ENCODE measurements at places on chromosomes 3 and 15.

- DNase-seq: no peak
These were observed 517.9 kb downstream of the MECOM start for GRCh38 chr3:169145540-169146178.

DNA sequence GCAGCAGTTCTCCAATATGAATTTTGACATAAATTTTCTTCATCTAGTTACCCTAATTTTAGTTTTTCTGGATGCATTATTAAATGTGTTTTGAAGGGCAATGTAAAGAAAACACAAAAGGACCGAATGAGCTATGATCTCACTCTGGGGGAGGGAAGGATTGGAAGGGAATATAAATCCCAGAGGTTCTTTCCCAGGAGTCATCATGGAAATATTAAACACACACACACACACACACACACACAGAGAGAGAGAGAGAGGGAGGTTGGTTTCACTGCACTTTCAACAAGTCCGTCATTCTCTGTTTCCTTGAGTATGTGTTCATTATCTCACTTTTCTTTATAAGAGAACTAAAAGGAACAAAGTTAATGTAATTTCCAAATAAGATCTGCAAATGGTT, 70.7 kb upstream of the DCBLD2 start:
- DNase-seq: no peak

- DNase-seq: no peak
These were observed 718 bp downstream of the BNIP2 start for GRCh38 chr15:59688423-59688781.

DNA sequence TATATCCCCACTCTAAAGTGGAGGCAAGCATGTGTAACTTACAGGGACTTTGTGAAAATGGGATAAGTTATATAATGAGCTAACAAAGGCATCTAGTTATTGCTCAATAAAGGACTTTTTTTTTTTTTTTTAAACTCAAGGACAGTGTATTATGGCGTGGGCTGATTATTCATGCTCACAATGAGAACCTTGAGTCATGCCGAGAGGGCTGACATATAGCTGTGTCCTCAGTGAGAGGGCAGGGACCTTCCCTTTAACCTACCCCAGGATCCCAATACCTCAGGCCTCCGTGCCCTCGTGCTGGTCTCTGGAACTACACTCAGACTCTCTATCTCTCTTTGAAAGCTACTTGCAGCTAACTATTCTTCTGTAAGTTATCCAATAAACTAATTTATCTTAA, 319.9 kb upstream of the ICE2 start:
- DNase-seq: no peak

- DNase-seq: no peak
These were observed 144.9 kb downstream of the FEZF2 start for GRCh38 chr3:62228467-62228866.

DNA sequence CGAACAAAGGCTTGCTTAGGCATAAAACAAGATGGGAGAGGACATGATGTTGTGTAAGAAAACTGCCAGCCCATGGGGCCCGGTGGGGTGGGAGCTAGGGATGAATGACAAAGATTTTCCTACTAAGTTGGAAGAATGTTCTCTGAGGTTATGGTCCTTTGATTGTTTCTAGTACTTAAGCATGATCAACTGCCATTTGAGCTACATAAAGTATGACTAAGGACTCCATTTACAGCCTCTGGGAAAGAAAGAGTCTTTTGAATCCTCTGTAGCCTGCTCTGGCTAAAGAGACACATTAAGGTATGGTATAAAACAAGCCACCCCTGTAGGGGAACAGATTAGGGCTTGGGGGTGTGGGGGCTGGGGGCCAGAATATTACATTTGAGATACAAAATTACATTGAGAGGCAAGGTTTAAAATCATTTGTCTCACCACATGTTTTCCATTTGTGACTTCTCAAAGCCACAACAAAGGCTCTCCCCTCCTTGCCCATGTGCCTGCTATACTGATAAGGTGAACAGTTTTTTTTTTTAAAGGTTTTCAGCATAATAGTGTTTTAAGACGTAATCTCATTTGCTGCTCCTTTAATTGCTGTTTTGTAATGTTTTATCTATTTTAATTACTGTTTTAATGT, 323.4 kb downstream of the CHST2 start:
- no peak for DNase-seq

DNA sequence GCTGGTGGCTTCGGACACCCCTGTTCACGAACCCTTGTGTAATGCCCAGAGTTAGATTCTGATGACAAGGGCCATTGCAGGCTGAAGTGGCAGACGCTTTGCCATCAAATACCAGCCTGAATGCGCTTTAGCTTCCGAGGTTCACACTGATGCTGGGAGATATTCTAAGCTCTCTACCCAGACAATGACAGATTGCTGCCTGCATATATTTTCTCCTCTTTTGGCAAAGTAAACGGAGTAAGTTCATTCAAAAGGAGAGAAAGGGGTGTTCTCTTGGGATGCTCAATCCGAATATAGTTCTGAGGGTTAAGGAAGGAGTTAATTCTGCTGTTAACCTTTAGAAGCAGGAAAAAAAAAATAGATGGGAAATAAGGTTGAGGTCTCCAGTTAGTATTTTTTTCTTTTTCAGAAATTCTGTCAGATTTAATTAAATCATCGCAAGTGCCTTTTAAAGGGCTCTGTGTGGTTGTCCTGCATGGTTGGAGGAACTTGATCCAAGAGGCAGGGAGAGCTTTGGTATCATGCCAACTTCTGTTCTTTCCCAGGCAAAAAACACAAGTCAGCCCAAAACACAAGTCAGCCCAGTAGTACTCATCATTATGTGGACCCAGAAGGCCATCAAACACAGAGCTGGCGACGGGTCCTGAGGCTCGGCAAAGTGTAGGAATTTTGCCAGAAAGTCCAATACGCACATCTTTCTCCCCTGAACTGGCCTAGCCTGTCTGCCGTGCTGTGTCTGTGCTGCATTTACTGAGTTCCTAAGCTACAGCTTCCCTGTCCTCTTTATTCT, 70.9 kb upstream of the ST8SIA2 start:
- DNase-seq: no peak

DNA sequence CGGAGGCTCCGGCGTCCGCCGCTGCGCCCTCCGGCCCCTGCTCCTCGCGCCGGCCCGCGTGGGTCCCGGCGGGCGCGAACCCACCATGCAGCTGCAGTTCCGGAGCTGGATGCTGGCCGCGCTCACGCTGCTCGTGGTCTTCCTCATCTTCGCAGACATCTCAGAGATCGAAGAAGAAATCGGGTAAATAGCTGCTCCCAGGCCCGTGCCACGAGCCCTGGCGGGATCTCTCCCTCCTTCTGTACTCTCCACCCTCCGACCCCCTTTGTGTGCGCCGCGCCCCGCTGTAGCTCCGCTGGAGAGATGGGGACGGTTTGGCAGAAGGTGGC, 263 bp downstream of the ST8SIA2 start:
- DNase-seq: no peak

DNA sequence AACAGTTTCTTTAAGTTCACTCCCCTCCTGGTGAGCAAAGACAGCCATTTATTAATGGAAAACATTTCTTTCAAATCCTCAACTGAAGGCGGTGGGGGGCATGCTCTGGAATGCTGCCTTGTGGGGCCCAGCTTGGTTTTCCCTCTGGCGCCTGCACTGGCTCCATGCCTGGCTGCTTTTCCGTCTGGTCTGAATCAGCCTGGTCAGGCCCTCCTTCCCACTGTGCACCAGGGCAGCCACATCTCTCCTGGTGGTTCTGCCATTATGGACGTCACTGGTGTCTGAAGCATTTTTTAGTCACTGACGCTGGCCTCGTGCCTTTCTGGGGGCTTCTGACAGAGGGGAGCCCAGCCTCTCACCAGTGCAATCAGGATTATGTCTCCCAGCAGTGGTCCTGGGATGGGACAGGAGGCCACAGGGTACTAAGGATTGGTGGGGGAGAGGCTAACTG, 57.6 kb upstream of the APEH start:
- no peak for DNase-seq

GRCh38 chr15:33419701-33420100, 108.9 kb downstream of the RYR3 start:
- no peak for DNase-seq

DNA sequence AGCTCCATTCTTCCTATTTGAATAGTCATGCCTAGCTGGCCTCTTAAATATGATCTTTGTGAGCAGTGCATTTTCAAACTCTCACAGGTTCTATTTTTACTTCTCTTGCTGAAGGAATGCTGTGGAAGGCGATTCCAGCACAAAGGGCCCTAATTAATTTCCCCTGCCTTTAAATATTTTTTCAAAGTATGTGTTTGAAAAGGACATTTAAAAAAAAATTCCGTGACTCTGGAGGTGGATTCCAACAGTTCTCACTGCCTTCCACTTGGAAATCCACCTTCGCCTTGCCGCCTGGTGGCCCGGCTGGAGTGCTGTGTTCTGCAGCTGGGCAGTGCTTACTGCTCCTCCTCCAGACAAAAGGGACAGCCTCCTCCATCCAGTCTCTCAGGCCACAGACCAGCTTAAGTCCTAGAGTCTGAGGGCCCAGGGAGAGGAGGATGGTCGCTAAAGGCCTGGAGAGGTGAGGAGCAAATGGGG, 61.5 kb upstream of the CORO2B start:
- peak; percentile 72 for DNase-seq

GRCh38 chr15:89621547-89621946, 33.7 kb downstream of the KIF7 start:
- DNase-seq: no peak

- DNase-seq: no peak
These were observed 40.5 kb downstream of the MYLK start for GRCh38 chr3:123843668-123844067.

DNA sequence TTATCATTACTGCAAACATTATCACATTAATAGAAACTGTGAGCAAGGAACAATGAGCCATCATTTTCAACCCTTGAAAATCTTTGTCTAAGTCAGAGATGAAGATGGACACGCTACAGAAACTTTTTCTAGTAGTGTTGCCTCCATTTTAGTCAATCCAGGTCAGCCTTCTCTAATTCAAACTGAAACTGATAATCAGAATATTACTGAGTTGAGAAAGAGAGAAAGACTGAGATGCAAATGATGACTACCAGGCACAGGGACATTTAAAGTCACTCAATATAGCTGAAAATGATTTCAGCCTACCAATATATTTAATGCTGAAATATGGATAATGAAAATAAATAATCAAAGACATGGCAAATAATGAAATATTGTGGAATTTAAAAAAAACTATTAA, 261.4 kb downstream of the GBE1 start:
- no peak for DNase-seq

- DNase-seq: no peak
These were observed 421.7 kb downstream of the MCTP2 start for GRCh38 chr15:94653071-94653470.

DNA sequence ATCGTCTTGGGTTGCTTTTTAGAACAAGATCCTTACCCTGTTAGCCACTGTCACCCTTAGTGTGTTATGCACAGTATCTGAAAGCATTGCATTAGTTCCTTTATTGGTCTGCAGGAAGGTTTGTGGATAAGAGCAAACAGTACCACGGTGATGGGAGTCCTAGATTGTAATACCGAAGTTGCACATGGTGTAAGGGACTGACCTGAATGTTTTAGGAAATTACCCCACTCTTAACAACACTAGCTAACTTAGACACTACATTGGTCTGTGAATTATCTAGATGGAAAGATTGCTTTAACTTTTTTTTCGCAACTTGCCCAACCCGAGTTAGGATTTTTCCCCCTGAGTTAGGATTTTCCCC, 1.3 kb downstream of the STT3B start:
- no peak for DNase-seq

- DNase-seq: peak; percentile 51
These were observed 496.0 kb upstream of the THBS1 start for GRCh38 chr15:39084674-39085530.

GRCh38 chr3:125213946-125214542, 1.5 kb upstream of the SLC12A8 start:
- DNase-seq: no peak

GRCh38 chr3:158846803-158847451, 45.1 kb downstream of the MFSD1 start:
- no peak for DNase-seq

GRCh38 chr3:193771011-193771652, 178.1 kb downstream of the OPA1 start:
- DNase-seq: no peak

GRCh38 chr15:69115031-69115430, 45.4 kb upstream of the GLCE start:
- DNase-seq: no peak
